ENCODE measurements at places on chromosomes 16 and 17.

GRCh38 chr17:260031-260791 lies 78.8 kb upstream of the DOC2B start:
- no peak for DNase-seq

DNA sequence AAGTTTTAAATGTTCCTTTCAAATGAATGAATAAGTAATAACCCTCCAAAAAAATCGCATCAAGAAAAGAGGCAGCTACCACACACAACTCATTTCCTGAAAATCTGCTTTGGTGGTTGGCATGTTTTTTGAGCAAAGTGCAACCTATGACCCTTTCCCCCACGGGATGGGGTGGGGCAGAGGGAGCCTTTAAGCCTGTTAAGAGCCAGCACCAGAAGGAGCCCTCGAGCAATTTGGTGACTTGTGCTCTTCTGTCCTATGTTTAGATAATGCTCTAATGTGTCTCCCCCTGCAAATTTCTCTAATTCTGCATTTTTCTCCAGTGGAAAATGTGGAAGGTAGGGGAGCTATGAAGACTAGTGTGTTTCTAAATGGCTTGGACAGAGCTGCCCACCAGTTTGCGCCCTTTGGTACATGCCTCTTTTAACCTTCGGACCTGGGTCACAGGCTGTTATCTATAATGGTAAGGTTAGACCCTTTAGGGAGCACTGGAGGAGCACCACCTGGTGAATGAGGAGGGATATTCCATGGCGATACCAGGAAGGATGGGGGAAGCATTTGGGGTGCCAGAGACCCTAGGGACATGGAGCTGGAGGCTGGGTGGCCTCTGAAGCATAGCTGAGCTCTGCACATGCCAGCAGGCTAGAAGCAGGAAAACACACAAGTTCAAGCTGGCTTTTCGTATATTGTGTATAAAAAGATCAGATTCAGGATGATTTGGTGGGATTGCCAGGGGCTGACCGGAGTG lies 1.6 kb downstream of the PYCARD start:
- no peak for DNase-seq

DNA sequence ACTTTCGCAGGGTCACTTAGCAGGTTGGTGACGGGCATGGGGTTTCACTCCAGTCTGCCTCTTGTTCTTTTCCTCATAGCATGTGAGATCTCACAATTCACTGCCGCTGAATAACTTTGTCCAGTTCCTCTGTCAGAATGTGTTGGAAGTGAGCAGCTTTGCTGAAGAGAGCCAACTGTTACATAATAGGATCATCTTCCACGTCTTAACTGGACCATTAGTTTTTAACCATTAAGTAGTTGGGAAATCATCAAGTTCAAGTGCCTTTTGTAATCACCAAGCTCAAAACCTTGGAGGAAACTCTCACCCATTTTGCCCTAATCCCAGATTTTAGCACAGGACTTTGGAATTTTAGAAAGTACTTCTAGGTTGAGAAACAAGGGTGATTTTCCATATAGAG lies 290.6 kb downstream of the WWOX start:
- DNase-seq, result no peak

GRCh38 chr17:78356101-78356713 lies 3.7 kb downstream of the SOCS3 start:
- DNase-seq, result no peak

- DNase-seq, result no peak
Observed at GRCh38 chr16:88723911-88724310, 17.6 kb downstream of the CTU2 start.

DNA sequence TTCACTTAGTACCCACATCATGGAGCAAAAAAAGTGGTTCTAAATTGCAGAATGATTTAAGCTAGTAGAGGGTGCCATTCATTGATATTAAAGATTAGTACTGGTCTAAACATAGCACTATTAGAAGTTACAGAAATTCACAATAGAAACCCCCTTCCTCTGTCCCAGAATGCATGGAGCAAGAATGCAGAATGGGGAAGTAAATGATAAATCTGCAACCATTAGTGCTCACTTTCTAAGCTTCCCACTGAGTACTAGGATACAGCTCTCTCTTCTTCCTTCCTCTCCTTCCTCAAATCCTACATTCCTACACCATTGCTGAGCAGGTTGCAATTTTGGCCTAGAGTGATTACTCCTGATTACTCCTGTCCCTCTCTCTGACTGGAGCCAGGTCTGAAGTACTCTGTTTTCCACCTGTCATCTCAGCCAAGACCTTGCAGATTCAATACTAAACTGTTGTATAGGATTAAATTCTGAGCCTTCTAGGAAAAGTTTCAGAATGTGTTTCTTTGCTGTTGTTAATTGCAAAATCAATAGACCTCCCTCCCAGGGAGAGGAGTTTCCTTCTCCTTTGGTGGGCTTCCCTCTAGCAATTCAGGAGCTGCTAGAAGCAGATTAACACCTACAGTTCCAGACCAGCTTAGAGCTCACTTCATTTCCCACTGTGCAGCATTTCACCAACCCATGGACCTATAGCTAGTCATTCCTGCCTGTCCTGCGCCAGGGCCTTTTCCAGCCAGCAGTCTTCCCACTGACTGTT lies 165.5 kb upstream of the TBX2 start:
- no peak for DNase-seq

- DNase-seq, result no peak
Observed at GRCh38 chr16:51201604-51202003, 50.5 kb upstream of the SALL1 start.

DNA sequence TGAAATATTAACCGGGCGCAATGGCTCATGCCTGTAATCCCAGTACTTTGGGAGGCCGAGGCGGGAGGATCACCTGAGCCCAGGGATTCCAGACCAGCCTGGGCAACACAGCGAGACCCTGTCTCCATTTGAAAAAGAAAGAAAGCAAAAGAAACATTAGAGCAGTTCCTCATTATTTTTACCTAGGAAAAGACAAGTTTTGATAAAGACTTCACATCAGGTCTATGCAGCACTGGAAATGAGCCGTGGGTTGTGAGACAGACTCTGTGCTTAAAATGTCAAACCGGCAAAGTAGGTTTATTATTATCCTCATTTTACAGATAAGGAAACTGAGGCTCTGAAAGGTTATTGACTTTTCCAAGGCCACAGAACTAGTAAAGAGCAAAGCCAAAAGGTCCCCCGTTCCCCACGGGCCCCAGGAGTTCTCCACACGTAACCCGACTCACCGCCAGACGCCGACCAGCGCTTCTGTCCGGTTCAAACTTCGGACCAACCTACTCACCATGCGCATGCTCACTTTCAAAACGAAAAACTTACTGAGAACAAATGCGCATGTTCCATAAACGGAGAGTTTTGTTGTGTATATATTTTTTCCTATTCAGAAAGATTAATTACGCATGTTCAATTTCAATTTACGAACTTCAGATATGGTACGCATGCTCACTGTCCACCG lies 356 bp downstream of the TUBD1 start:
- no peak for DNase-seq

GRCh38 chr17:33277436-33278100 lies 15.5 kb downstream of the ASIC2 start:
- DNase-seq, result no peak

DNA sequence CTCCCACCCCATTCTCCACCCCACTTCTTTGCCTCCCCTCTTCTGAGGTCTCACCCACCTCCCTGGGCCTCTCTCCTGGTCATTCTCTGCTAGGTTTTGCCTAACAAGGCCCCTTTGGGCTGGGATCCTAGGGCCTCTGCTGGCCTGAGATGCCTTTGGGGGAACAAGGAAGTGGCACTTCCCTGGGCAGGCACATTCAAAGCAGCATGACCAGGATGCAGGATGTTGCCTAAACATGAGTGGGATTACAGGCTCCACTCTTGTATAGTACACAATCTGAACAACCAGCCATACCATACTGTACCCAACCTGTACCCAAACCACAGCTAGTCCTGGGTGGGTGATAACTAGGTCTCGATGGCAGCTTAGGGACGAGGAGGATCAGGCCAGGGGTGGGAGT lies 9.0 kb downstream of the GALK1 start:
- no peak for DNase-seq

GRCh38 chr17:74383141-74383540 lies 15.8 kb downstream of the GPR142 start:
- no peak for DNase-seq

GRCh38 chr16:88750854-88751253 lies 34.2 kb downstream of the PIEZO1 start:
- DNase-seq, result no peak

DNA sequence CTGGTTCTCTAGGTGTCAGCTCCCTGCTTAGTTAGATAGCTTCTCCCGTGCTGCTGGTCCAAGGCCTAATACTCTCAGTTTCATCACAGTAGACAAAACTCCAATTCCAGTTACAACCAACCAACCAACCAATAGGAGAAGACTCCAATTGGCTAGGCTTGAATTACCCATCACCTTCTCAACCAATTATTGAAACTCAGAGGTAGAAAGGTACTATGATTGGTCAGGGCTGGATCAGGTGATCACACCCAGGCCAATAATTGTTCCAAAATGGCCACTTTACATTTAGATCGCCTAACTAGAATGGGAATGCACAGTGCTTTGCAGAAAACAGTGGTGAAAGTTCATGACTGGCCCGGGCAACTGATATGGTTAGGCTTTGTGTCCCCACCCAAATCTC lies 49.5 kb upstream of the CRHR1 start:
- no peak for DNase-seq

GRCh38 chr17:75267411-75268232 lies 3.4 kb downstream of the MIF4GD start:
- DNase-seq, result no peak
